NCI-H2171 treated with DMSO at 0.1 percent for 48 hours (cell line): ENCODE measurements at places on chromosomes 2 and 18.

DNA sequence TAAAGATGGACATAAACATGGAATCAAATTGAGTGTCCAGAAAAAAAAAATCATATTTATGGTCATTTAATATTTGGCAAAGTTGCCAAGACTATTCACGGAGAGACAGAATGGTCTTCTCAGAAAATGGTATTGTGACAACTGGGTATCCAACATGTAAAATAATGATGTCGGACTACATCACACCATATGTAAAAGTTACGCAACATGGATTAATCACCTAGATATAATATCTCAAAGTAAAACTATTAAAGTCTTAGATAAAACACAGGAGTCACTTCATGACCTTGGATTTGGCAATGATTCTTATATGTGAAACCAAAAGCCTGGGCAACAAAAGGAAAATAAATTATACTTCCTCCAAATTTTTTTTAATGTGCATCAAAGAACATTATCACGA is 1591.7 kb upstream of the DDX18 start:
- DNase-seq: no peak

GRCh38 chr18:13284330-13285027 is 65.9 kb downstream of the LDLRAD4 start:
- peak; percentile 67 for DNase-seq

DNA sequence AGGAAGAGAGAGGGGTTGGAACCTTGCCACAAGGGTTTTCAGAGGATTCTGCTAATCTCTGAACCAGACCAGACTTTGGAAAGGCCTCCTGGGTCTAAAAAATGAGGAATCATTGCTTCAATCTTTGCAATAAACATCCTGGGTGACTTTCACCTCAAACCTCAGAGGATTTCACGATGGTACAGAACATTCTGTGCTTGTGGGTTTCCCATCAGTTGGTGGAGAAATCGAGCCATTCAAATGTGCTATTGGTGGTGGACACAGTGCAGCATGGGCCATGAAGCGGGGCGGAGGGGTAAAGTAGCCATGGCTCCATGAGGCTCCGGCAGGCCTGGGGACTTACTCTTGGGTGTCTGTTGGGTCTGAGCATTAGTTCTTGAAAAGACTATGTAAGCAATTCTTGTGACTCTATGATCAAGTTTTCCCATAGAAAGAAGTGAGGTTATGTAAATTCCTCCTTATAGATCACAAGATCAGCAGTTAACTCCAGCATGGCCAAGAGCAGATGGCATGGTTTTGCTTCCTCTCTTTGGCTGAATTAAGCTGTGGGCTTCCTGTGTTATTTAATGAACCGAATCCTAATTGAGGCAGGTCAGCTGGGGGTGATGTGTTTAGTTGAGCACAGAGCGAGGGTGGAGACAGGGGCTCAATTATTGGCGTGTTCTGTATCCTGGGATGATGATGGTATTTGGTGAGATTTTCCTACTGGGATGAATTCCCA is 1.9 kb upstream of the IL1R2 start:
- DNase-seq: no peak

DNA sequence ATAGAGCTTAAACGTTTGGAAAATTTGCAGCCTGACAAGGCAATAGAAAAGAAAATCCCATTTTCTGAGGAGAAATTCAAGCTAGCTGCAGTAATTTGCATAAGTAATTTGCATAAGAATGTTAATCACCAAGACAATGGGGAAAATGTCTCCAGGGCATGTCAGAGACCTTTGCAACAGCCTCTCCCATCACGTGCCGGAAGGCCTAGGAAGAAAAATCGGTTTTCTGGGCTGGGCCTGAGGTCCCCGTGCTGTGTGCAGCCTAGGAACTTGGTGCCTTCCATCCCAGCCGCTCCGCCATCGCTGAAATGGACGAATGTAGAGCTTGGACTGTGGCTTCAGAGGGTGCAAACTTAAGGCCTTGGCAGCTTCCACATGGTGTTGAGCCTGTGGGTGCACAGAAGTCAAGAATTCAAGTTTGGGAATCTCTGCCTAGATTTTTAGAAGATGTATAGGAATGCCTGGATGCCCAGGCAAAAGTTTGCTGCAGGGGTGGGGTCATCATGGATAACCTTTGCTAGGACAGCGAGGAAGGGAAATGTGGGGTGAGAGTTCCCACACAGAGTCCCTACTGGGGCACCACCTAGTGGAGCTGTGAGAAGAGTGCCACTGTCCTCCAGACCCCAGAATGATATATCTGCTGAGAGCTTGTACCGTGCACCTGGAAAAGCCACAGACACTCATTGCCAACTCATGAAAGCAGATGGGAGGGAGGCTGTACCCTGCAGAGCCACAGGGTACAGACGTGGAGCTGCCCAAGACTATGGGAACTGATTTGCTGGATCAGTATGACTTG is 164.6 kb downstream of the GULP1 start:
- DNase-seq: no peak

DNA sequence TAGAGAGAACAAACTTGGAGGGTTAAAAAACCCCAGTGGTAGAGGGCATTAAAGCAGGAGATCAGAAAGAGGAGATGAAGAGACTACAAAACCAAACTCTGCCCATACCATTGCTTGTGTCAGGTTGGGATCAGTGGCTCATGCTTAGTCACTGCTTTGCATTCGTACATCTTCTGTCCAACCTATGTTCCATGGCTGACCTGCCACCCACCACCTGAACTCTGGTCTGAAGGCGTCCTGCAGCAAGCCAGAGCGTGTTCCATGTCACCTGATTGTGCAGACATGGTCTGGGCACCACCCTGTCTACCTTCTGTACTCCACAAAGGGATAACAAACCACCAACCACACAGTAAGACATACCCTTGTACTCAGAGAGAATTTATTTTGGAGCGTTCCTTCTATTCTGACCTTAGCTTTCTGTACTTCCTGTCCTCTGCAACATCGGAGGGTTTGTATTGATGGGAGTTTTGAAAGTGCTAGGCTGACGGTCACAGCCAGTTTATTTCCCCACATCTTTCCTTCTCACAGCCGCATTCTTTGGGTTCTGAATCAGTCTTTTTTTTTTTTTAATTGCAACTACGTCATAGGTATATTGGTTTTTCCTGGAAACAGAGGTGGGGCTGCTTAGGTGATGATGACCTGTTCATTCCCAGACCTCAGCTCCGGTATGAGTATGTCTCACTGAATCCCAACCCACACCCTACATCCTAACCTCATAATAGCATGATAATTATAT is 88.3 kb downstream of the SOWAHC start:
- DNase-seq: no peak

DNA sequence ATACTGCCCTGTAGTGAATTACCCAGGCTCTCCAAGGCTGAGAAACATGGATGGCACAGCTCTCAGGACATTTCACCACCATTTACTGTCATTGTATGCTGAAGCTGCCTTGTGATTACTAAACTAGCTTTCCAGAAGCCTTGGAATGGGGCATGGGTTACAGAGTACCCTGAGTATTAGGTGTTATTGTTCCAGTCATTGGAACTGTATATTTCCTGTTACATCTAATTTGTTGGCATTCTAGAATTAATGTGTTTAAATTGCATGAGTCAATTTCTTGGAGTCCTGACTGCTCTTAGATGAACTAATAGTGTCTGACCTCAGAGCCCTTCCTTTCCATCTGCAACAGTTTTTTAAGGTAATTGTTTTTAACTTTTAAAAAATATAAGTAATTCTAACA is 9.0 kb downstream of the DGUOK start:
- no peak for DNase-seq

DNA sequence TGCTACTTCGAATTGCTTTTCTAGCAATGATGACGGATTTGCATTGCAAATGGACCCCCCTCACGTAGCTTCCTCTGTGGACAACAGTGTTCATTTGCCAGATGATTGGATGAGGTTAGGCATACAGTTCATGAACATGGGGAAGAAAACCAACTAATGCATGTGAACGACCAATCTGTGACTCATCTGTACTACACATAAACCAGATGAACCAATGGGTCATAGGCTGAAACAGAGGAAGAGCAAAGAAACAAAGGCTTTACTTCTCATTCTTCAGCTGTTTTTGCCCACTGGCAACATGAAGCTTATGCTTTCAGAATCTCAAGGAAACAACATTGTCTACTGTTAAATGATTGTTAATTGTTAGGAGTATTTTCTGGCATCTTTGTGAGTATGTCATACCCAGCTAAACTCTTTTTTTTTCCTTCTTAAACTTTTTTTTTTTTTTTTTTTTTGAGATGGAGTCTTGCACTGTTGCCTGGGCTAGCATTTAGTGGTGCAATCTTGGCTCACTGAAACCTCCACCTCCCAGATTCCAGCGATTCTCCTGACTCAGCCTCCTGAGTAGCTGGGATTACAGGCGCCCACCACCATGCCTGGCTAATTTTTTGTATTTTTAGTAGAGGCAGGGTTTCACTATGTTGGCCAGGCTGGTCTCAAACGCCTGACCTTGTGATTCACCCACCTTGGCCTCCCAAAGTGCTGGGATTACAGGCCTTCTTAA is 35.5 kb downstream of the EFEMP1 start:
- DNase-seq: no peak

DNA sequence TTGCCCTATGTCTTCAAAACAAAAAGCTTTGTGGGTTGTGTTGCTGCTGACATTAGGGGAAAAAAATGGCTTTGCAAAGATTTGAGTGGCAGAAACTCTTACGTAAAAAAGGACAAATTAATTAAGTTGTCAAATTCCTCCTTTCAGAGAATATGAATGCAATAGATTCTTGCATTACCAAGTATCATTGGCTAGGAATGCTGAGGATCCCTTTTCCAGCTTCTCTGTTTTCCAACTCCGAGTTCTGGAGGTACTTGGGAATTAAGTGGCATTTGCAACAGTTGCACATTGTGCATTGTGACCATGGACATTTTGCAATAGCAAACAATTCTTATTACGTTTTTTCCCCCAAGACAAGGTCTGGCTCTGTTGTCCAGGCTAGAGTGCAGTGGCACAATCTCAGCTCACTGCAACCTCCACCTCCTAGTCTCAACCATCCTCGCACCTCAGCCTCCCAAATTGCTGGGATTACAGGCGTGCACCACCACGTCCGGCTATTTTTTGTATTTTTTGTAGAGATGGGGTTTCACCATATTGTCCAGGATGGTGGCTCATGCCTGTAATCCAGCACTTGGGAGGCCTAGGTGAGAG is 29.9 kb upstream of the PPP1CB start:
- DNase-seq: no peak

DNA sequence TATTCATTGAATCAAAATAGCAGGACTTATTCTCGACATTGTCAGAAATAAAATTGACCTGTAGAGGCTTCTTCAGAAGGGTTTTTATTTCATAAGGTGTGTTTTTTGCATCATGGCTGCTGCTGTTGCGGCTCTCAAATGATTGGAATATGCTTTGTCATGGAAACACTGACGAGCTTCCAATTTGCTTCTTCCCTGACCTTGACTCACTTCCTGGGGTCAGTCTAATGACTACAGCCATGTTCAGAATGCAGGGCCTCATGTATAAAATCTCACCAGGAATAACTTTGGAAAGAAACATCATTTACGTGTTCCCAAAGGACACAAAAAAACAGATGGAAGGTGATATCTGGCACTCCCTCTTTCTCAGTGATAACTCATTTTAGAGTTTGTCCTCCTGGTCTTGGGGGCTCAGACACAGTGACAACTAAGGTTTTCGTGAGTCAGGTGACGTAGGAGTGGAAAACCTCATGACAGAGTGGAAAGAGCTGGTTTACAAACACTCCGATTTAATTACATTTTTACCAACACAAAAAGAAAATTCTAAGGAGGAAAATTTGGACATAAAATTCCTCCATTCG is 467.0 kb upstream of the RAB12 start:
- DNase-seq: no peak
